ENCODE measurements at places on chromosomes 5 and 9.

DNA sequence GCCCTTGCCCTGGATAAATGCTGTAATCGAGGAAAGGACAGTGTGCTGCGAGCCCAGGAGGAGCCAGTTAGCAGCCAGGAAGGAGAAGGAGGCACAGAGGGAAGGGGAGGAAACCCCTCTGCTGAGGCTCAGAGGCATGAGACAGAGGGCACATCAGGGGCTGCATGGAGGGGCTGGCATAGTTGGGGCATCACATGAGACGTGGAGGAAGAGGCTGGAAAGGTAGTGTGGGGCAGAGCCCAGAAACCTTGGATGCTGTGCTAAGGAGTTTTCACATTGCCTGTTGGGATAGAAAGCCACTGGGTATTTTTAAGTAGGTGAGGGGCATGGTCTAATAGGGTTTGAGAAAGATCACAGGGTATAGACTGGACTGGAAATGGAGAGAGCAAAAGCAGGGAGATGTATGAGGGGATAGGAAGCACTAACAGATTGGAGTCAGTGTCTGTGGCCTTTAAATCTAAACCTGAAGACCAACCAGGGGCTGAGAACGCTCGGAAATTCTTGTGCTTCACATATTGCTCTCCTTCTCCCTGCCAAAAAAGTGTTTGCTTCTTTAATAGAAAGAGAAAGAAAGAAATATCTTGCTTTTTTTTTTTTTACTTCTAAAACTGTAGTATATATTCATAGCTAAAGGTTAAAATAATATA lies 33.0 kb upstream of the ANGPTL2 start:
- no peaks in the 10 kb centered on the region for H3K4me1 ChIP-seq
- no peaks in the 10 kb centered on the region for H3K36me3 ChIP-seq
- no peaks in the 10 kb centered on the region for H3K27me3 ChIP-seq
- DNase-seq = peak; percentile 44

DNA sequence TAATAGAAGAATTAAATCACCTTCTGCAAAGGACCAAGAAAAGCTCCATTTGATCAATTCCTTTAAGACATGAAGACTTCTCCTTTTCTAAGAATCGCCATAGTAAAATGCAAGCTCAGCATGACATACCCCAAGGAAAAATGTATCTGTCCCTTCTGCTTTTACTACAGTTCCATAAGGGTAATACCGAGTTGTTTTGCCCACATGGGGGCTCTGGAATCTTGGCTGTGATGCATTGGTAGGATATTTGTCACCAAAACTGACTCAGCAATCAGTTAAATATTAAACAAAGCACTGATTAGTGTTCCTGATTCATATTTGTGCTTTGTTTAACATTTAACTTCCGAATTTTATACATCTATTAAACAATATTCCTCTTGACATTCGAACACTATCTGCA lies 24.3 kb upstream of the KCNIP1 start:
- DNase-seq = no peak
- H3K27ac ChIP-seq = no peak overlapping the region
- H3K4me3 ChIP-seq = no peak overlapping the region
- no peaks in the 10 kb centered on the region for H3K27me3 ChIP-seq

DNA sequence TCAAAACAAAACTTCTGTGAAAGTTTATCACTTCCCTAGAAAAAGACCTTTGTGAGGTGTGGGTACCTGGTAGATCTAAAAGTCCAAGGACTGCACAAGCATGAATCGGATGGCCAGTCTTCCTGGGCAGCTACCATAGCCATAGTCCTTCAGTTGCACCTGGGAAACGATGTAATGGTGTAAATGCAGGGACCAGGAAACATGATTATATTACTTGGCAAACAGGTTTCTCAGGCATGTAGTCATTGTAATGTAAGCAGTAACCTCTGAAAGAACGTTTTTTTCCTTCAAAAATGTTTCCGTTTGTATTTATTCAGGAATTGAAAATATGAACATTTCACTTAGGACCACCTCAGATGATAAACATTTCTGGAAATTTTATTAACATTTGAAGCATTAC lies 433.4 kb downstream of the DTWD2 start:
- no peaks in the 10 kb centered on the region for H3K4me1 ChIP-seq
- H3K27me3 ChIP-seq = no peaks in the 10 kb centered on the region
- H3K27ac ChIP-seq = no peak overlapping the region
- no peak overlapping the region for H3K4me3 ChIP-seq

GRCh38 chr5:38795986-38796741 lies 49.6 kb upstream of the OSMR start:
- H3K27me3 ChIP-seq = no peaks in the 10 kb centered on the region
- H3K36me3 ChIP-seq = no peaks in the 10 kb centered on the region
- peaks cover 19% of the 10 kb centered on the region for H3K4me1 ChIP-seq
- H3K4me3 ChIP-seq = no peak overlapping the region

DNA sequence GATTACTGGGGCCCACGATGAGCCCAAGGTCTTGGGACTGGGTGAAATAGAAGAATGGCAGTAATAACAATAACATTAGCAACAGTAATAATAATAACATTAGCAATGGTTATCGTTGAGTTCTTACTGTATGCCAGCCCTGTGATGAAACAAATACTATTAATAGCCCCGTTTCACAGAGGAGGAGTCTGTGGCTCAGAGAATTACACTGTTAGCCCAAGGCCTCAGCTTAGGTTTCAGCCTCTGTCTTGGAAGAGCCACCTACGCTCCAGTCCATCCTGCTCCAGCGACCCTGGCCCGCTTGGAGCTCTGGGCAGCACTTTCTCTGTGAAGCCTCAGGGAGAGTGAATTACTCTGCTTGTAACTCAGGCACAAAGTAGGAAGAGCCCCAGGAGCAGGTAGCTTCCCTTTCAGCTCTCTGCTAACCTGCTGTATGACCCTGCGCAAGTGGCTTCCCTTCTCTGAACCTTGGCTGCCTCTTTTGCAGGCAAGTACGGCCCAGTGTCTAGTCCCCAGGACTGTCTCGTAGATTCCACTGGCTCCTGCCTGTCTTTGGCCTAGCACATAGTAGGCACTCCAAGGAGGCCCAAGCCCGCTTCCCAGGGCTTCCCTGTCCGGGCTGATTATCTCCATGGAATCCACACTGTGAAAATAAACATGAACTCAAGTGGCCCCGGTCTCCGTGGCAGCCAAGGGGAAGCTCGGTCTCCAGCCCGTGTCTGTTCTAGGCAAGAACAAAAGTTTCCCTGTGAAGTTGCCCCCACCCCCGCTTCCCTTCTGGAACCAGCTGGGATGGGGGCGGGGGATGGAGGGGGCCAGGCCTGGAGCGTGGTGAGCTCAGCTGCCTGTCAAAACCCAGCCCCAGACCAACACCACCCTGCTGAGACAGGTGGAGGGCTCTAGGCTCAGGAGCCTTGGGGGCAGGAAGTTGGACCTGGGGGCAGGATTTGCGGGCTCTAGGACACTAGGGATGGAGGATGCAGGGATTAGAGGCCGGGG lies 26.2 kb upstream of the LMX1B start:
- H3K27me3 ChIP-seq = no peaks in the 10 kb centered on the region
- no peaks in the 10 kb centered on the region for H3K36me3 ChIP-seq
- H3K4me3 ChIP-seq = no peak overlapping the region
- H3K27ac ChIP-seq = peak overlapping the region; percentile 40
- peak; percentile 74 for DNase-seq
